NCI-H1092 treated with DMSO at 0.1 percent for 48 hours (cell line): ENCODE measurements at places on chromosomes 2 and 18.

DNA sequence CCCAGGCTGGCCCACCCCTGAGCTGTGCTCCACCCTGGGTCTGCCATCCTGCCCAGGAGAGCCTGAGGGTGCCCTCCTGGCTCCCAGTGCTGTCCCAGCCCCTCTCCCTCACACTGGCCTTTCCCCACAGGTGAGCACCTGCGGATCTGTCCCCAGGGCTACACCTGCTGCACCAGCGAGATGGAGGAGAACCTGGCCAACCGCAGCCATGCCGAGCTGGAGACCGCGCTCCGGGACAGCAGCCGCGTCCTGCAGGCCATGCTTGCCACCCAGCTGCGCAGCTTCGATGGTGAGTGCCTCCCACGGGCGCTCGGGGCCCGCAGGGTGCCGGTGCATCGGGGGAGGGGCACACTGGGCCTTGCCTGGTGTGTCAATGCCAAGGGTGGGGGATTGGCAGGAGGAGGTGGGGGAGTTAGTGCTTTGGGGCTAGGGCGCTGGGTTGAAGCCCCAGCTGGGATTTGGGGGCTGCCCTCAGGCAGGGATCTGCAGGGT lies 23.5 kb downstream of the GPC1 start:
- DNase-seq = no peak

GRCh38 chr18:48923746-48924629 lies 26.8 kb downstream of the SMAD7 start:
- no peak for DNase-seq

DNA sequence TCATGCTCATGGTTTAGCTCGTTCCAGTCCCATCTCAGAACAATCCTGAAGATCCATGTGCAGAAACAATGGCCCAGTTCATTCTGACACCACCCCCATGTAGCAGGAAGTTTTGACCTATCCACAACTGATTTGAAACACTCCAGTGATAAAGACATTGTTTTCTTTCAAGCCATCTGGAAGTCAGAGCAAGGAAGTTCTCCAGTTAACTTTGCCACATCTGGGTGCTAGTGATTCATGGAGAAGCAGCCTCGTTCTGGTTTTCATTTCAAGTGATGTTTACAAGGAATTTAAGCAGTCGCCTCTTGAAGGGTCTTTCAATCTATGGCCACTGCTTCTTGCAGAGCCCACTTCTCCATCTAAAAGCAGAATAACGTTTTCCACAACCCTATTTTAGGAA lies 36.6 kb upstream of the TWIST2 start:
- DNase-seq = no peak

- peak; percentile 5 for DNase-seq
Observed at GRCh38 chr2:43345391-43345813, 119.0 kb upstream of the ZFP36L2 start.

- DNase-seq = no peak
Observed at GRCh38 chr2:117858892-117859531, 44.5 kb downstream of the DDX18 start.

DNA sequence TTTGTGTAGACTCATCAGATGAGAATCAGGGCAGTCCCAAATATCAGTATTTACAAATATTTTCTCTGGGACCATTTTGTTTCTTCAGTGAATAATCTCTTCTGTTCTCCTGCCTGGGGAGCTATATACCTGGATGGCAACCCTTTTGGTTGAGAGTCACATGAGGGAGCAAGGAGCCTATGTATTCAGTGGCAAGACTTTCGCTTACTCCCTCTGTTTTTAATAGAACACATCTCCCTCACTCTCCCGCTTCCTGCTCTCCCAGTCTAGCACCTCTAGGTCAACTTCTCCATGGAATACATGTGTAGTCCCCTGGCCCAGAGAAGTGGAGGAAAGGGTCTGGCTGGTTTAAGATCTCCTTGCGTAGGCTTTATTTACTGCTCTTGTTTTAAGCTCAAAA lies 600.3 kb downstream of the CCDC85A start:
- no peak for DNase-seq

DNA sequence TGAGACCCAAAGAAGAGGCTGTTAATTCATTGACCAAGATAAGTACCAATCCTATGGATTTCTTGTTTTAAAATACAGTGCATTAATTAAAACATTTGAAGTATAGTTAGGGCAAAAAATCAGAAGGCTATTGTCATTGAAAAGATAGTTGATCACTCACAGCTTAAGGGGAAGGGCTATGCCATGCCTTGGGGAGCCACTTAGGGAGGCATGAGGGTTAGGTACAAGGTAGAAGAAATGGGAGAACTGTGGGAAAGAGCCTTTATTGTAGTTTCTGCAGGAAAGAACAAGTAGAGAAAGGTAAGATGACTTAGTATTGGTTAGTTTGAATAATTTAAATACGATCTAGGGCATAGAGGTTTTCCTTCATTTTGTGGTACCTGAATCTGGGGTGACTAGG lies 1285.5 kb upstream of the TMEFF2 start:
- no peak for DNase-seq

DNA sequence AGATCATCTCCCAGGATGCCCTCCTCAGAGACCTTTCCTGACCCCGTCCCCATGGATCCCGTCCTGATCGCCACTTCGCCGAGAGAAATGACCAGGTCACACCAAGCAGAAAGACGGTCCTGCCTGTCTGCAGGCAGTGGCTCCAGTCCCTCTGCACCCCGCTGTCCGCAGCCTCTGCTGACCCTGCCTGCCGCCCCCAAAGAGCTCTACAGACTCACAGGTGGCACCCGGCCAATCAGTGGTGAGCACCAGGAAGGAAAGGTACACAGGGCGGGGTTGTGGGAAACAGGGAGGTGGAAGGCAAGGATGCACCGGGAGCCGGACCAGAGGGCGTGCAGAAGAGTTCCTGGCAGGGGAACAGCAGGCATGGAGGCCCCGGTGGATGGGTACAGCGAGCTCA lies 94.8 kb downstream of the NDUFA10 start:
- DNase-seq = no peak

DNA sequence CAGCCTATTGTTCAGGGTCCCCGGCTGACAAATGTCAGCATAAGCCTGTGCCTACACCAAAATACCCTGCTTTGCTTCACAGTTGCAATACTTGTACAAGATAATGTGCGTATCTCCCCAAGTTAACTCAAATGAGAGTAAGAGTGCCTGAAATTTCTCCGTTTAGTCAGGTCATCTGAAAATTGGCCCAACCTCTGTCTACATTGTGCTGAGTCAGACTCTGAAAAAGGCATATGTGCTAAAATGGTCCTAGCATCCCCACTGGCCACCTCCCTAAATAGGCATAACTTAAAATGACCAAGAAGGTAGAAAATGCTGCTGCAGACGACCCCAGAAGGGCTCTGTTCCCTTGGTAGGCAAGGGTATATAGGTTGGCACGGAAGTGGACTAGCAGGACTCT lies 1653.8 kb upstream of the DDX18 start:
- DNase-seq = no peak

DNA sequence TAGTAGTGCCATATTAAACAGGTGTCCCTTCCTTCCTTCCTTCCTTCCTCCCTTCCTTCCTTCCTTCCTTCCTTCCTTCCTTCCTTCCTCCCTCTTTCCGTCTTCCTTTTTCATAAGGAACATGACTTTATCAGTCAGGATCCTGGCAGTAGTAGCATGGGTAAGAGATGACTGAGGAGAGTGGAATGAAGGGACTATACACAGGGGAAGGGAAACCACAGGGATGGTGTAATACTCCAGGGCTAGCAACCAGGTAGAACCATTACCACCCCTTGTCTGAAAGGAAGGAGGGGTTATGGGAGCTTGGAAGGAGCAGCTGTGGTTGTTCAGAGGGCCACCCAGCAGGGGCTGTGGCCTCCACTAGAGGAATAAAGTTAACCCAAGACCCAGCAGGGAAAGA lies 23.2 kb upstream of the KDM3A start:
- no peak for DNase-seq

DNA sequence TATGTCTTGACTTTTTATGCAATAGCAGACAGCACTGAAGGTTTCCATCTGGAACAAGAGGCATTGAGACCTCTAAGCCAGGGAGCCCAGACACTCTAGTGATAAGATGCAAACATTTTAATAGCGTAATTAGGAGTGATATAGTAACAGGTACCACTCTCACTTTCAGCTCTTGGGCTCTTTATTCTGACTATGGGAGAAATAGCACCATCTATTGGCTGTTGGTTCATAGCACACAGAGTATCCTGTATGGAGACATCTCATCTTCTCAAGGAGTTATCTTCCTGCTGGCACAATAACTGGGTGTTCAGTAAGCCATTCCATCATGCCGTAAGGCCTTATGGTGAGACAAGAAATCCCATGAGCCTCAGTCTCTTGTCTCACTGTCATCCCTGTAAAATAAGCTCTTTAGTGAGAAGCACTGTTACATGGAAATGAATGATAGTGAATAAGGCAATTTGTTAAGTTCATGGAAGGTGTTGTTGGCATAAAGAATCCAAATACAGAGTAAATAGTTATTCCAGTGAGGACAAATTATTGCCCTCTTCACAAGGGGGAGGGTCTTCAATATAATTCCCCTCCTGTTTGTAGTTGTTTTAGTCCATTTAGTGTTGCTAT lies 48.3 kb downstream of the THUMPD2 start:
- peak; percentile 4 for DNase-seq

DNA sequence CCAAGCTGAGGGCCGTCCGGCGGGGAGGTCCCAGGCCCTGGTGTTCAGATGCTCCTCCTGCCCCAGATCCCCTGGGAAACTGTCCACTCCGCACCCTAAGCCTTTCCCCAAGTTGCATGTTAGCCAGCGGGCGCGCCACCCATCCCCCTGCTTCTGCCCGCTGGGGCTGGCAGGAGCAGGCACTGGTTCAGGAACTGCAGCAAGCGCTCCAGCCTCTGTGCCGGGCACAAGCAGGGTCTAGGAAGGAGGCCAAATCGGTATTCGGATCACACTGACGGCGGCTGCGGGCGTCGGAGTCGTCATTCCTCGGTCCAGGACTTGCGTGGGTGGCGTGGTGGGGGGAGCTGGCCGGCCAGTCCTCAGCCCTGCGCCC lies 53.7 kb downstream of the FAM168B start:
- no peak for DNase-seq

GRCh38 chr18:47248115-47248603 lies 3.3 kb downstream of the SKOR2 start:
- no peak for DNase-seq

GRCh38 chr2:48856144-48856543 lies 100.6 kb upstream of the LHCGR start:
- DNase-seq = no peak

DNA sequence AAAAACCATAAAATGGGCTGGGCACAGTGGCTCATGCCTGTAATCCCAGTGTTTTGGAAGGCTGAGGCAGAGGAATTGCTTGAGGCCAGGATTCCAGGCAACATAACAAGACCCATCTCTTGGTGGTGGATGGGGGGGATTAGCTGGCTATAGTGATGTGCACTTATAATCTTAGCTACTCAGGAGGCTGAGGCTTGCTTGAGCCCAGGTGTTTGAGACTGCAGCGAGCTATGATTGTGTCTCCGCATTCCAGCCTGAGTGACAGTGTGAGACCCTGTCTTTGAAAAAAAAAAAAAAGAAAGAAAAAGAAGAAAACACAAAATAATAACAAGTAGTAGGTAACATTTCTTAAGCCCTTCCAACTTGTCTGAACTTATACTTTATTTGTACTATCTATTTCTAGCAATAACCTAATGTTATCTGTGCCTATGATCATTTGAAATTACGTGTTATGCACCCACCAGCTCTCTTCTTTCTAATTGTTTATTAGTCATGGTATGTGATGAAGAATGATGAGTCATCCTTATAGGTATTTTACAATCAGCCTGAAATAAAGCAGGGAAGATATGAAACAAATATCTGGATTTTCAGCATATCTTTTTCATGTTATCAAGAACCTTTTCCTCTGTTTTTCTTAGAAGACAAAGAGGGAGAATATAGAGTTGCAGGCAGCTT lies 129.3 kb upstream of the UNC80 start:
- no peak for DNase-seq

DNA sequence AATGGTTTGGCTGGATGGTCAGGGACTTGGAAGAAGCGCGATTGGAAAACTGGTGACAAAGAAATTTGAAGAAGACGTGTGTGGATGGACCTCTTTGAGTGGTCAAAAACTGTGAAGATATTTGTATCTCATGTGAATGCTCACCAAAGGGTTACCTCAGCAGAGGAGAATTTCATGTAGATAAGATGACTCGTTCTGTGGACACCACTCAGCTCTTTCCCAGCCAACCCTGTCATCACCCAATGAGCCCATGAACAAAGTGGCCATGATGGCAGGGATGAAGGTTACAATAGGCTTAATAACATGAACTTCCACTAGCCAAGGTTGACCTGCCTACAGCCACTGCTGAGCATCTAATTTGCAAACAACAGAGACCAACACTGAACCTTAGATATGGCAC lies 248.3 kb downstream of the KCNE4 start:
- DNase-seq = no peak

DNA sequence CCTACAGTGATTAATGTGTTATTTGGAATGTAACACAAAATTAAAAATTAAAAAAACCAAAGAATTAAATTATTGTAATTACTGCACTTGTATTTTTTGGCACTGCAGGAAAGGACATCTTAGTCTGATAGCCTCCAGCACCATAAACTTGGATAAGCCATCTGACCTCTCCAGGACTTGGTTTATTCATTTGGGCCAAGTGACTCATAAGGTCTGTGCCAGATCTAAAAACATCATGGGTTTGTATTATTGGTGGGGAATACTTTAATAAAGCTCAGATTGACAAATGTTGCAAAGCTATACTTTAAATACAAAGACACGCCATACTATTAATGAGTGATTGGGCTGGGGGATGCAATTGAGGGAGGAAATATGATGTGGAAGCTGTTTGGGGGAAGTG lies 225.2 kb downstream of the ZNF521 start:
- DNase-seq = no peak

GRCh38 chr18:42533616-42534015 lies 578.6 kb downstream of the PIK3C3 start:
- DNase-seq = no peak

- no peak for DNase-seq
Observed at GRCh38 chr2:157866202-157866601, 9.9 kb downstream of the ACVR1 start.

DNA sequence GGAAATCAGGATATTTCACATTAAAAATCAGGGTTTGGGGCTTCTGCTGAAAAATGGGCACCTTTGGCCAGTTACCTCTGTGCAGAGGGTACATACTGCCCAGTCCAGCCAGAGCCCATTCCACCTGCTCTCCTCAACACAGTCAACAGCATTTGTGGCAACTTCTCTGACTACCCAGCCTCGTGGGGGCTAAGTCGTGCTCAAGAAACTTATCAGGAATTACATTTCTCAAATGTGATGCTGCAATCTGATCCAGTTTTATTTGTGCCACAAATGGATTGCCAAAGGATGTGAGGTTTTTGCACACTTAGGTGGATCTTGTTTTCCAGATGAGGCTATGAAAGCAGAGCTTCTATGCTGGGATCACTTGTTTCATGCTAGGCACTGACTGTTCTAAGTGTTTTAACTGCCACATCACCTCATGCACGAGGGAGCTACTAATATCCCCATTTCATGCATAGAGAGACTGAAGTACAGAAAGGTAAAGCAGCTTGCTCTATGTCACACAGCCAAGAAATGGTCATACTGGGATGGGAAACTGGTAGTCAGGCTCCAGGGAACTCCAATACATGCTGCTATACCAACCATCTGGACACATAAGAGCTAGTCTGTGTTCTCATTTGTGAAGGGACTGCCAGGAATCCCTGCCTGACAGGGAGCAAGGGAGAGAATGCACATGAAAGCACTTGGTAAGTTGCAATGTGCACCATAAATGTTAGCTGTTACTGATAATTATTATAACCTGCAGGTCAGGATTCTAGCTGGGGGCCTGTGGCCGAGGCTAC lies 89.0 kb upstream of the HK2 start:
- DNase-seq = no peak
